ENCODE measurements at places on chromosomes 11 and 22.

- DNase-seq: no peak
Observed at GRCh38 chr22:39392341-39392948, 7.1 kb upstream of the TAB1 start.

- DNase-seq: no peak
Observed at GRCh38 chr11:13384908-13385640, 77.9 kb downstream of the BTBD10 start.

DNA sequence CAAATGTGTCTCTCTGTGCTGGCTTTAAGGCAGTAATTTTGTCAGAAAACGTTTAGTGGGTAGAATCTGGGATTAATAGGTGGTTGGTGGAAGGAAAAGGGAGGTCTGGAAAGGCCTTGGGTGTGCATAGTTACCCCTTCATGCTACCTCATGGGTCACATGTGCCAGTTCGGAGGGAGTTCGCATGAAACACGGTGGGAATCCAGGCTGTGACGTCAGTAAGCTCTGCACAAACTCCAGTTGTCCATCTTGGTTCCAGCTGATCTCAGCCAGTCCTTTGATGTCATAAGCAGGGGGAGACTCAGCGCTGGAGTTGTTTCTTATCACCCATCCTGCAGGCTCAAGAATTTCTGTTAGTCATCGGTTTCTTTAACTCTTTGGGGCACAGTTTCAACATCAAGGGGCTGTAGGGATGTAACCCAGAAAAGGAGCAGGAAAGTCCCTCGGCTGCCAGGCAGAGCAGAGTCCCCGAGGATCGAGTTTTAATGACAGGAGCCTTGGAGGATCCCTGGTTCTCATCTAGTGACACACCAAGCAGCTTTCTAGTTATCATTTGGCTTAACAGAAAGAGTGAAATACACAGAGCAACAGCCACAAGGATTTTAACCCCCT lies 28.9 kb downstream of the MOV10L1 start:
- DNase-seq: no peak

- DNase-seq: no peak
Observed at GRCh38 chr11:83723999-83724398, 437.8 kb upstream of the CCDC90B start.

- no peak for DNase-seq
Observed at GRCh38 chr11:121625777-121626506, 173.2 kb upstream of the SORL1-AS1 start.

DNA sequence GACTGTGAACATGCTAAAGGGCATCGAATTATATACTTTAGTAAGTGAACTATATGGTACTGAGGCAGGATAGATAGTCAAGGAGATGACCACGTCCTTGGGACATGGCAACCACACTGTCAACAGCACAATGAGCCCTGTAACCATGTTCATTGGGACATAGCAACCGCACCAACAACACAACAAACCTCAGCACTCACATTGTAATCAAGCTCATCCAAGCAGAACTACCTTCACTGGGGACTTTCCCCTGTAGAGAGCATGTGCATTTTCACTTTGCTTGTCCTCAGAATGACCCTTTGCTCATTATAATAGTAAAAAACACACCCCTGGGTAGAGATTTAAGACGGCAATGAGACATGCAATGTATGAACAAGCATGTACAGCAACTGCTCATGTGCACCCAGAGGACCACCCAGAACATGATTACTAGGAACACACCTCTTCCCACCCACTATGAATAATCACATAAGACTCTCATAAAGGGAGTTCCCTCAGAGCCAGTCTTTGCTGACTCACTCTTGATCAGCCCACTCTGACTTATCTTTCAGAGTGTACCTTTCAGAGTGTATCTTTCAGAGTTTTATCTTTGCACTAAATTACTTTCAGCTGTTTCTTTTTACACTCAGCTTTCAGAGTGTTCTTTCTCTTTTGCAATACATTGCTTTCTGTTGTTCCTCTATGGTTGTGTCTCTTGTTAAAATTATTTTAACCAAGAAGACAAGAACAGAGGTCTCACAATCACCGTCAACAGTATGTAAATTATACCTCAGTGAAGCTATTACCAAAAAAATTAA lies 4.1 kb upstream of the PLAAT2 start:
- no peak for DNase-seq

GRCh38 chr11:82988936-82989627 lies 82.6 kb downstream of the RAB30 start:
- no peak for DNase-seq

- DNase-seq: no peak
Observed at GRCh38 chr11:44494785-44495184, 70.7 kb upstream of the CD82 start.

GRCh38 chr11:119342362-119343130 lies 1.9 kb upstream of the C1QTNF5 start:
- no peak for DNase-seq

- DNase-seq: no peak
Observed at GRCh38 chr11:1517117-1518005, 30.8 kb upstream of the MOB2 start.

DNA sequence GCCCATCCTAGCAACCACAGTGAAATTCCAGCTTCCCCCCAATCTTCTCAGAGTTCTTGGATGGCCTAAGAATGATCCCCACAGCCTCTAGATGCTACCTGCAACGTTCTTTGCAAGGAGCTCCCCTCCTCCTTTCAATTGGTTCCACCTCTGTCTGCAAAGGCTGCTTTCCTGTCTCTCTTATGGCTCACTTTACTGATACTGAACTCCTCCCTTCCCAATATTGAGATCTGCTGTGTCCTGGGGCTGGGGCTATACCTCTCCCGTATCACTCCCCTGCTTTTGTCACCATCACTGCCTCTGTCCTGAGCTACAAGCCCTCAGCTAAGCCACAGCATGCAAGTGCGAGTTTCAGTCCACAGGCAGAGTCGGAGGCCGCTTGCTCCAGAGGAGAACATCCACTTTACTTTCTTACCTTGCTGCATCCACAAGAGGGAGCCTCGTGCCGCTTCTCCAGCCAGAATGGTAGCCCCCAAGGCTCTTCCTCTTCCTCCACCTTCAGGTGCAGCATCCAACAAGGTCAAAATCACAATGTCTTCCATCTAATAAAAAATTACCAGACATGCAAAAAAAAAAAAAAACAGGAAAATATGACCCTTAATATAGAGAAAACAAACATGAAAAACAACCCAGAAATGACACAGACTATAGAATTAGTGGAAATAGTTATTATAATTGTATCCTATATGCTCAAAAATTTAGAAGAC lies 48.6 kb upstream of the TMEM45B start:
- no peak for DNase-seq

DNA sequence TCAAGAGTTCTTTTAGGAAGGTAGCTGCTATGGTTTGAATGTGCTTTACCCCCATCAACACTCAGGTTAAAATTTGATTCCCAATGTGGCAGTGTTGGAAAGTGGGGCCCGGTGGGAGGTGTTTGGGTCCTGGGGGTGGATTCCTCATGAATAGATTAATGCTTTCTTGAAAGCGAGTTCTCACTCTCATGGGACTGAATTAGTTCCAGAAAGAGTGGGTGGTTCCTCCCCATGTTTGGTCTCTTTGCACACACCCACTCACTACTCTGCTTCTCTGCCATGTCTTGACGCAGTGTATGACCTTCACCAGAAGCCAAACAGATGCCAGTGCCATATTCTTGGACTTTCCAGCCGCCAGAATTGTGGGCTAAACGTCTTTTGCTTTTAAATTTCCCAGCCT lies 394.4 kb downstream of the OPCML start:
- DNase-seq: no peak

GRCh38 chr11:112931703-112932102 lies 29.5 kb upstream of the NCAM1 start:
- no peak for DNase-seq

- no peak for DNase-seq
Observed at GRCh38 chr11:134289789-134290188, 13.6 kb downstream of the GLB1L3 start.

- no peak for DNase-seq
Observed at GRCh38 chr11:18394928-18395734, 768 bp downstream of the LDHA start.

DNA sequence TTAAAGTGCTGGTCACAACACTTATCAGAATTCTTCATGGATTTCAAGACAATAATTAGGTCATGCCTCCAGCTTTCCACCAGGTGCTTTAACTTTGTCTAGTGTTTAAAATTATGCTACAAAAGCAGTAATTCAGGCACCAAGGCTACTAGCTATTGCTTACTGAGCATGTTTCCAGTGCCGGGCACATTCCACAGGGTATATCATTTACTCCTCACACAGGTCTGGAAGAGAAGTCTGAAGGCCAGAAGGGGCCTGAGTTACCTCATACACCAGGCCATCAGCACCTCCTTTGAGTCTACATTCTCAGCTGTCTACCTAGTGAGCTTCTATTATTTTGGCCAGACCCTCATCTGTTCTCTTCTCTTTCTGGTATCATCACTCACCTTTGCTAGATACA lies 41.7 kb upstream of the LMO2 start:
- no peak for DNase-seq

DNA sequence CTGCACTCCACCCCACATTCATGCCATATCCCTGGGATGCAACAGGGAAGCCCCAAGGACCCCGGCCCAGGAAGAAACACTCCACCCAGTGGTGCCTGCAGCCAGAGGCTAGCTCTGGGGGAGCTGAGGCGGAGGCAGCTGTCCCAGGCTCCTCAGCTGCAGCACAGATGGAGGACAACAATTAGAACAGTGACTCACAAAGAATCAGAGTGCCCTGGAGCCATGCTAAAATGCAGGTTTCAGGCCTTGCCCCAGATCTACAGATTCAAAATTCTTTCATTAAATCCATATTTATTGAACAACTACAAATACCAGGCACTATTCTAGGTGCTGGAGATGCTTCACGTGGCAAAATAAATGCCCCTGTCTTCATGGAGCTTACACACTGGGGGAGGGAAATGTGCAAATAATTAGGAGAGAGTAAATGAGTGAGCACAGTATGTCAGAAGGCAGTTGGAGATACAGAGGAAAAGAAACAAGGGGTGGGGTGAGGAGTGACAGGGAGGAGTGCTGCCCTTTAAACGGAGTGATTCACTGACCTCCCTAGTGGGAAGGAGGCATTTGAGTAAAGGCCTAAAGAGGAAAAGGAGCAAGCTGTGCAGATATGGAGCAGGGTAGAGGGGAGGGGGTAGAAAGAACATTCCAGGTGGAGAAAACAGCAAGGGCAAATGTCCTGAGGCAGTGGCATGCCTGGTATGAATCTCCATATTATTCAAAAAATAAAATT lies 73.3 kb upstream of the CSNK2A3 start:
- DNase-seq: no peak

DNA sequence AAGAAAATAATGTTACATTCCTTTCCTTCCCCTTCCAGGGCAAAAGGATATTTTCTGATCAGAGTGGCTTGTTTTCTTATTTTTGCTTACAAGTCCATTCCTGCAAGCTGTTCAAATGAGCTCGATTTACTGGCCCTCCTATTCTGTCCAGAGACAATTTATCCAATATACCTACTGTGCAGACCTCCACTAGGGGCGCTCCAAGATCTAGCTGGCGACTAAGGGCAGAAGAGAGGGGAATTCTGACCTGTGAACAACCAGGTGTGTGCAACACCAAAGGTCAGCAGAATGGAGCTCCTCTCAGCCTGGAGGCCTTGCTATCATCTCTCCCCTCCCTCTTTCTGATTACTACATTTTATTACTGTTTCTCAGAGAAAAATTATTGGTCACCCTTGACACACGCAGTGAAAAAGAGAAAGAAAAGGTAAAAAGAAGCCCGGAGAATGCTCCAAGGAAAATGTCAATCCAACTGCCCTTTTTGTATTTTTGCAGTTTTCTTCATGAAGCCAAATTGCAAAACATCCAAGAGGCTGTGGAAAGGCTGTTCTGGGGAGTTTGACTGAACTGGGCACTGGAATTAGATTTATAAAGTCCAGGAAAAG lies 3.2 kb downstream of the SEZ6L start:
- DNase-seq: no peak

- no peak for DNase-seq
Observed at GRCh38 chr11:6027501-6027900, 3.1 kb downstream of the OR56A1 start.

- no peak for DNase-seq
Observed at GRCh38 chr22:36257948-36258670, 5.2 kb downstream of the APOL1 start.

DNA sequence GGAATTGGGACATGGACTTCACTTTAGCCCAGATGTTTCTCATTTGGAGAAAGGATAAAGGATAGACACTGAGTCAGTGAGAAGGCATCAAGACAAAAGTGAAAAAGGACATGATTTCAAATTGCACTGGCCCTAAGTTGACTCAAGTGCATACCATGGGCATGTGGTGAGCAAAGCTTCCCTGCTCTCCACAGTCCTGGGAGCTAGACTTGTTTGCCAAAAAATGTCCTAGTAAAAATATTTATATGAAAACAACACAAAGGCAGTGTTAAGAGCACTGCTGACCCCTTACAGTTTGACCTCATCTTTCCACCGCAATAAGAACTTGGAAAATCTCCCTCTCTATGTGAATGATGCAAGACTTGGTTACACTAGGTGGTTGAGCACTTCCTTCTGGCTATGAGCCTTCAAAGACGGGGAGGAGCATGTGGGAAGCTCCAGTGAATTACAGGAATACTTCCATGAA lies 46.5 kb upstream of the FIBIN start:
- no peak for DNase-seq

DNA sequence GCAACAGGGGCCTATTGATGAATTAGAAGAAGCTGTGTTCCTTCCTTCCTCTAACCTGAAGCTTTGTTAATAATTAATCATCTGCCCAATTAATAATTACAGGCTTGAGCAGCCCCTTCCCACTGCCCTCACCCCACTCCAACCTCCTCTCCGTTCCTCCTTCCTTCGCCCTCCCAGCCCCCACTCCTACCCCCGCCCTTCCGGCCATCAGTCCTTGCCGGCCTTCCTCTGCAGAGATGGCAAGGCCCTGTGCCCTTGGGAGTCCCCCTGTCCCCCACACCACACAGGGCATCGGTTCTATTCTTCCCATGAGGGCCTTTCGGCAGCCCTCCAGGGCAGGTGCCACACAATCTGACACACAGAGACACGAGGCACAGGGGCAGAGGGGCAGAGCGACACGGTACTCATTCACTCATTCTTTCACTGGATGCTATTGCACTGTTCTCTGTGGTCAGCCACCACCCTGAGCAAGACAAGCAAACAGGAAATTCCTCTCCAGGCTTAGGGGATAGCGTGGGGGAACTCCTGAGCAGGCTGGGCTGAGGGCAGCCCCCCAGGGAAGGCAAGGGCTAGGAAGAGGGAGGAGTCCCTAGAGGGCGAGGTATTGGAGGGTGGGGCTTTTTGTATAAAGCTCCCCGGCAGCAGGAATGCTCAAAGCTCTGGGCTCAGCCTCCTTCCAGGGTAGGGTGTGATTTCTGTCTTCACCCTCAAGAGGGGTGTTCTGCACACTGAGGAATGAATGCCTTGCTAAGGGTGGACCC lies 14.7 kb downstream of the MGAT3 start:
- no peak for DNase-seq

- no peak for DNase-seq
Observed at GRCh38 chr11:128394431-128395089, 192.8 kb downstream of the ETS1 start.

DNA sequence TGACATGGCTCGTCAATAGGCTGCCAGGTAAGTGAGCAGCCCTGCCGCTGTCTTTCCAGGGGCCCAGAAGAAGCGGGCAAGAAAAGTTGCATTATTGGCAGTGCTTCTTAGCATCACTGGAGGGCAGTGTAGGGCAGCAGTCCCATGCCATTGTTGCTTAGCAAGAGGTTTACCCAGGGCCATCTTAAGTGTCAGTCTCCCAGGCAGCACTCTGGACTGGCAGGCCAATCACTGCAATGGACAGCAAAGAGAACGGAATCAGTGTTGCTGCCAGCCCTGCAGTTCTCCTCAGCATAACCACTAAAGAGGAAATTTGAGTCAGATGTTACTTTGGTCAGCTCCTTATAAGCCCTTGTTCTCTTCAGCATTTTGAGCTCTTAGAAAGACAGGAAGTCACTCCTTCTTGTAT lies 13.4 kb upstream of the GRK2 start:
- DNase-seq: no peak
